ENCODE measurements at places on chromosomes 13 and 19. TPM values are rescaled to one million over a fixed set of nuclear protein-coding genes. Genes with fewer than 3 reads are reported as not detected.

- H3K4me3 ChIP-seq, result peak overlapping the region; percentile 80
- peak overlapping the region; percentile 97 for H3K27ac ChIP-seq
Measured at GRCh38 chr19:51690454-51691073, 2.6 kb upstream of the SPACA6 start.

DNA sequence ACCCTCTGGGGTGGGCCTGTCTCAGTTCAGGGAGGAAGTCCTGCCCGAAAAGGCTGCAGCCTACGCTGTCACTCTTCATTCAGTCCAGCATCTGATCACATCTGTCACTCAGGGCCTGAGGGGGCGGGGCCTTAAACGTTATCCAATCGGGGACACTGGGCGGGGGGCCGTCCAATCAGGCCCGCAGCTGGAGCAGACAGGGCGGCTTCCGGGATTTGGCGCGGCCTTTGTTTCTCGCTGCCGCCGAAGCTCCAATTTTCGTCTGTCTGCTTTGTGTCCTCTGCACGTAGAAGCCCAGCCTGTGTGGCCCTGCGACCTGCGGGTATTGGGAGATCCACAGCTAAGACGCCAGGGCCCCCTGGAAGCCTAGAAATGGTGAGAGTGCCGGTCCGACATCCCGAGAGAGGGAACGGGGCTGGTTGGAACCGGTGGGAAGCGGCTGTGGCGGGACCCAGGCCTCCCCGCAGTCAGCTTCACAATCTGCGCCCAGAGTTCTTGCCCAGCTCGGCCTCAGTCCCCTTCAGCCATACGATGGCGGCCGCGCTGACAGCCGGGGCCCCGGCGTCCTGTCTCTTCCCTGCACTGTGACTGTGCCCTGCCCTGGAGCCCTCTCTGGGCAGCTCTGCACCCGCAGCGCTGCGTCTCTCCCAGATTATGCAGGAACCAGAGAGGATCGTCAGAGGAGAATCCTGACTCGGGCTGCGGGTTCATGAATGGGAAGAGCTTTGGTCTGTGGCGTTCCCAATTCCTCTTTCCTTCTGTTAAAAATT is at the start of gene ZNF730:
TSS of gene ZNF730 (plus strand) at position 224 of the 770 bp plus-strand sequence. CDS start at position 373, 149 bp downstream.
- no peaks in the 10 kb centered on the region for H3K36me3 ChIP-seq
- H3K27ac ChIP-seq, result no peak within 1 kb of the TSS

GRCh38 chr13:32262165-32262564 is 53.0 kb downstream of the ZAR1L start:
- H3K27ac ChIP-seq, result no peak overlapping the region
- H3K36me3 ChIP-seq, result peaks cover 17% of the 10 kb centered on the region
- peaks cover 8% of the 10 kb centered on the region for H3K4me1 ChIP-seq
- DNase-seq, result no peak
- no peaks in the 10 kb centered on the region for H3K27me3 ChIP-seq
- H3K4me3 ChIP-seq, result no peak overlapping the region

DNA sequence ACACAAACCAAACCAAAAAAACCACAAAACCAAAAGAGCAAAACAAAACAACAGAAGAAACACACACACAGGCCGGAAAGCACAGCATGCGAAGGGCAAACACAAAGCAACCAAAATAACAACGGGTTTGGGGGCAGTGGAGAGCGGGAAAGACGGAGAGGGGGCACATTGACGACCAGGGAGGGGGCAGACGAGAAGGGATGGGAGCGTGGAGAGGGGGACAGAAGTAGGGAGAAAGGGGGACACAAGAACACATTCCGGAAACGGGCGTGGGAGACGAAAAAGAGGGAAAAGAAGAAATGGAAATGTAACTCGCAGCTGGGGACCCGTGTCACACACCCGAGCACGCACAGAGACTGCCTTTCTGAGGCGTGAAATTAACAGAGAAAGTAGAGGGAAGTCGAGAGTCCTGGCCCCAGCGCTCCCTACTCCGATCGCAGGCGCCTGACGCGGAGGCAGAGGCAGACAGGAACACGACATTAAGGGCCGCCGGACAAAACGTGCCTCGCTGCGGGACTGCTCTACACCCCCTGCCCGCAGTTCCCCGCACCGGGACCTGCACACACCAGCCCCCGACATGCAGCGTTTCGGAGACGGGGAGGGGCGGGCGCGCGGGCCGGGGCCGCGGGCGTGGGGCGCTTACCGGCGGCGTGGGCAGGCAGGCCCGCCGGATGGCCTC is 652 bp downstream of the POU4F1 start:
- no peak for DNase-seq
- H3K27me3 ChIP-seq, result peaks cover 97% of the 10 kb centered on the region
- H3K36me3 ChIP-seq, result no peaks in the 10 kb centered on the region
- H3K27ac ChIP-seq, result no peak overlapping the region
- H3K4me3 ChIP-seq, result peak overlapping the region; percentile 52

GIPC3 gene
- total RNA-seq, result 0.34 TPM

Data from suprapubic skin (tissue), 4 donors.